ENCODE measurements at places on chromosomes 7 and 10. TPM values are rescaled to one million over a fixed set of nuclear protein-coding genes. Genes with fewer than 3 reads are reported as not detected.

Gene SLC29A3
- total RNA-seq = 6.8 TPM

Gene LRMDA
- not detected for total RNA-seq

Gene CCDC146
- 1.2 TPM for total RNA-seq

Gene GPR15LG
- total RNA-seq = not detected

Gene ANKRD26
- 4.3 TPM for total RNA-seq

Gene LHFPL3
- not detected for total RNA-seq

Gene VDAC2
- total RNA-seq = 220 TPM

Gene MACC1
- not detected for total RNA-seq

GRCh38 chr7:47266799-47267198, 315.1 kb downstream of the TNS3 start:
- H3K27me3 ChIP-seq = peaks cover 3% of the 10 kb centered on the region
- no peaks in the 10 kb centered on the region for H3K36me3 ChIP-seq
- H3K4me3 ChIP-seq = no peak overlapping the region
- H3K4me1 ChIP-seq = no peaks in the 10 kb centered on the region
- no peak for DNase-seq

DNA sequence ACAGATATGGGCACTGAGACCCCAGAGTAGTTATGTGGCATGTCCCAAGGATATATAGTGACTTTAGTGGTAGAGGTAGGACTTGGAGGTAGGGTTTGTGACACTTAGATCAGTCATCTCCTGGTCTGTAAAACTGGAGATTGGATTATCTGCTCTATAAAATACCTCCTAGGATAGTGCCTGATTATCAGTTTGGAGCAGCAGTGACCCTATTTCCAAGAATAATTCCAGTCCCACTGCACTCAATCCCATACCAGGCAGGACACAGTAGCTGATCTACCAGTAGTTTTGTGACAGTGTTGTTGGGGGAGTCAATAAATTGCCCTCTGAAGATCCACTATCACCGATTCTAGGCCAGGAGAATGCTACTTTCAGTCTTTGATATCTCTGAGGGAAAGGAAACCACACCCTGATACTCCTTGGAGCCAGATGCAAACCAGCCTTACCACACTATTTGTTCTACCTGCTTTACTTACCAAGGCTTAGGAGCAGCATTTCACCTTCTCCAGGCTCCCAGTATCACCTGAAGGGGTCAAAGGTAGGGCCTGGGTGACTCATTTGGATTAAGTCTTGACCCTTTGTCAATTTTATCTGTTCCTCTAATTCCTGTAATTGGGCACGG, 30.6 kb downstream of the KMT2E start:
- H3K4me3 ChIP-seq = no peak overlapping the region
- H3K27ac ChIP-seq = no peak overlapping the region
- H3K4me1 ChIP-seq = peaks cover 26% of the 10 kb centered on the region
- H3K27me3 ChIP-seq = no peaks in the 10 kb centered on the region
- DNase-seq = no peak

DNA sequence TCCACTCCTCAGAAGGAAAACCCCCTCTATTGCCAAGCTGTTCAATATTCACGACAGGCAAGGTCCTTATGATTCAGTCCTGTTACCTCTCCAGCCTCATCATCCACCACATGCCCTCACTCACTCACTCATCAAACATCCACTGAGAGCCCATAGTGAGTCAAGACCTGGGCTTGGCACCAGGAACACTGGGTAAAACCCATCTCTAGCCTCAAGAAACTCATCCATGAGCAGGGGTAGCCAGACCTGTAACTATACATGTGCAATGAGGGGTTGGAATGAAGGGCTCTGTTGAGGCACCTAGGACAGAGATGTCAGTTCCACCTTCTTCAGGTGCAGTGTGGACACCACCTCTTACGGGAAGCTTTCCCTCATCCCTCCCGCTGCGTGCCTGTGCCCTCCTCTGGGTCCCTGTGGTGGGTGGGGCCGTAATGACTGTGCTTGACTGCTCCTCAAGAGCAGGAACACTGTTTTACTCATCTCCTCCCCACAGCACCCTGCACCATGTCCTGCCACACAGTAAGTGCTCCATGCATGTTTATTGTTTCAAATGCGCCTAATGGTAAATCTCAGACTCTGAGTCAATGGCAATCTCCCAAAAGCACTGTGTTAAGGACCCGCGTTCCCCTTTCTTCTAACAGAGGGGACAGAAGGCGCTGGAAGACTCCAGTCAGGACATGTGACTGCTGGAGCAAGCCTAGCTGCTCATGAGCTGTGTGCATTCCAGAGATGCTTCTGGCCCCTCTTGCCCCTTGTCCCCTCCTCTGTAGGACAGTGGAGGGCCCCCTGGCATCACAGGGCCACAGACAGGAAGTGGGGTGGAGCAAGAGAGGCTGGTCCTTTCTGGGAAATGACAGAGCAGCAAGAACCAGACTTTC, 95.4 kb downstream of the HIPK2 start:
- H3K4me1 ChIP-seq = peaks cover 54% of the 10 kb centered on the region
- H3K4me3 ChIP-seq = peak overlapping the region; percentile 61
- H3K27me3 ChIP-seq = no peaks in the 10 kb centered on the region
- peaks cover 20% of the 10 kb centered on the region for H3K36me3 ChIP-seq

GRCh38 chr7:37971491-37971890, 51.1 kb downstream of the EPDR1 start:
- no peak overlapping the region for H3K4me3 ChIP-seq
- H3K4me1 ChIP-seq = no peaks in the 10 kb centered on the region
- no peaks in the 10 kb centered on the region for H3K36me3 ChIP-seq
- DNase-seq = no peak
- no peak overlapping the region for H3K27ac ChIP-seq
- no peaks in the 10 kb centered on the region for H3K27me3 ChIP-seq

DNA sequence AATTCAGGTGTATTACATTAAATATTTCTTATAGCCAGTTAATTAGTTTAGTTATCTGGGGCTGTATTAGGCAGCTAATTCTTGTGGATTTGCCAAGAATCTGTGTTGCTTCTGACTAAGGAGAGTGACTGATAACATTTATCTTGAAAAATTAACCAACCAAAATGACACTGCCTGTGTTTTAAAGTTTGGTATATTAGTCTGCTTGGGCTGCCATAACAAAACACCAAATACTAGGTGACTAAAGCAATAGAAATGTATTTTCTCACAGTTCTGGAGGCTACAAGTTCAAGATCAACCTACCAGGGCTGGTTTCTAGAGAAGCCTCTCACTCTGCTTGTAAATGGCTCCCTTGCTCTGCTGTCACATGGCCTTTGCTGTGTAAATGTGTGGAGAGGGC, 12.9 kb downstream of the EXOC4 start:
- peaks cover 9% of the 10 kb centered on the region for H3K4me1 ChIP-seq
- H3K27me3 ChIP-seq = no peaks in the 10 kb centered on the region
- H3K36me3 ChIP-seq = peaks cover 3% of the 10 kb centered on the region
- no peak overlapping the region for H3K27ac ChIP-seq
- no peak for DNase-seq

- H3K36me3 ChIP-seq = peaks cover 2% of the 10 kb centered on the region
- no peak overlapping the region for H3K27ac ChIP-seq
- H3K27me3 ChIP-seq = peaks cover 4% of the 10 kb centered on the region
- peaks cover 15% of the 10 kb centered on the region for H3K4me1 ChIP-seq
Observed at GRCh38 chr7:3862774-3863173, 561.7 kb downstream of the SDK1 start.

DNA sequence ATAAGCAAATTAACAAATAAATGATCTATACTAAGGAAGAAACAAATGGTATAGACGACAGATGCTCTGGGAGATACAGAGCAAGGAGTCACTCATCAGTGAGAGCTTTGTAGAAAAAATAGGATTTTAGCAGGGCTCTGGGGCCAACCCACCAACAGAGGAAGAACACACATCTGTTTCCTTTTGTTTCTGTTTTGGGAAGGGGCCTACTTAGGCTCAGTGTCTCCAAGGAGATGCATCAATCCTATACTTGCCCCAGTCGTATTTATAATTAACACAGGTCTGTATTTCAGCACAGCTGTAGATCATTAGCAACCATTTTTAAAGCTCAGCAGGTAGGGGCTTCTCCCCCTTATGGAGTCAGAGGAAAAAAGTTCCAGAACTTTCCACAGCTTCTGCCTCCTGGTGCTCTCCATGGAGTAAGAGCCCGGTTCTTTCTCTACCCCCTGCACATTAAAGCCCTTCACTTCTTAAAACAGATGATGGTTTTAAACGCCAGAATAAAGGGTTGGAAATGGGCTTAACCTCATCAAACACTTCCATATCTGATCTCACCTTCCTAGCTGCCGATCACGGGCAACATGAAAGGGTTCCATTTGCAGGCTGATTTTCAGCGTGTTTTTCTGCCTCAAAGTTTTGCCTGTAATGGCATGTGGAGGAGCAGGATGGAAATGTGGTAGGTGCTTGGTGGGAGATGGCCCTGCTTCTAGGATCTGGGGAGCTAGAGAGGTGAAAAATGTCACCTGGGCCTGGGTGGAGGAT, 291.7 kb downstream of the TCF7L2 start:
- H3K4me1 ChIP-seq = no peaks in the 10 kb centered on the region
- H3K4me3 ChIP-seq = no peak overlapping the region
- H3K27ac ChIP-seq = no peak overlapping the region
- no peak for DNase-seq
- no peaks in the 10 kb centered on the region for H3K27me3 ChIP-seq
- H3K36me3 ChIP-seq = no peaks in the 10 kb centered on the region

- H3K27ac ChIP-seq = no peak overlapping the region
- H3K4me1 ChIP-seq = peaks cover 35% of the 10 kb centered on the region
Observed at GRCh38 chr10:79116368-79116767, 47.6 kb downstream of the ZMIZ1 start.

GRCh38 chr7:132964876-132965275, 117.0 kb downstream of the CHCHD3 start:
- H3K4me3 ChIP-seq = no peak overlapping the region
- H3K27me3 ChIP-seq = no peaks in the 10 kb centered on the region

- H3K36me3 ChIP-seq = no peaks in the 10 kb centered on the region
- H3K4me1 ChIP-seq = peaks cover 20% of the 10 kb centered on the region
- no peak overlapping the region for H3K4me3 ChIP-seq
Observed at GRCh38 chr10:101018118-101018599, 12.8 kb downstream of the PDZD7 start.

DNA sequence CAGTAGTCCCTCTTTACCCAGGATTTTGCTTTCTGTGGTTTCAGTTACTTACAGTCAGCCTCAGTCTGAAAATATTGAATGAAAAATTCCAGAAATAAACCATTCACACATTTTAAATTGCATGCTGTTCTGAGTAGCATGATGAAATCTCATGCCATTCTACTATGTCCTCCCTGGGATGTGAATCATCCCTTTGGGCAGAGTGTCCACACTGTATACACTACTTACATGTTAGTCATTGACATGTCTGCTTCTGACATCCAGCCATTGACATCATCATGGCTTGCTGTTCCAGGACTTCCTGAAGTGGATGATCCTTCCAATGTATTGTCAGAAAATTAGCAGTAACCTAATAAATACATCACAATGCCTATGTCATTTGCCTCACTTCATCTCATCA, 34.6 kb upstream of the MALRD1 start:
- H3K27ac ChIP-seq = no peak overlapping the region
- DNase-seq = no peak
- no peaks in the 10 kb centered on the region for H3K27me3 ChIP-seq
- no peaks in the 10 kb centered on the region for H3K36me3 ChIP-seq
- H3K4me1 ChIP-seq = no peaks in the 10 kb centered on the region

- no peak overlapping the region for H3K27ac ChIP-seq
- H3K4me3 ChIP-seq = no peak overlapping the region
- peaks cover 42% of the 10 kb centered on the region for H3K36me3 ChIP-seq
- H3K4me1 ChIP-seq = no peaks in the 10 kb centered on the region
Observed at GRCh38 chr7:148819697-148820360, 64.3 kb downstream of the EZH2 start.

DNA sequence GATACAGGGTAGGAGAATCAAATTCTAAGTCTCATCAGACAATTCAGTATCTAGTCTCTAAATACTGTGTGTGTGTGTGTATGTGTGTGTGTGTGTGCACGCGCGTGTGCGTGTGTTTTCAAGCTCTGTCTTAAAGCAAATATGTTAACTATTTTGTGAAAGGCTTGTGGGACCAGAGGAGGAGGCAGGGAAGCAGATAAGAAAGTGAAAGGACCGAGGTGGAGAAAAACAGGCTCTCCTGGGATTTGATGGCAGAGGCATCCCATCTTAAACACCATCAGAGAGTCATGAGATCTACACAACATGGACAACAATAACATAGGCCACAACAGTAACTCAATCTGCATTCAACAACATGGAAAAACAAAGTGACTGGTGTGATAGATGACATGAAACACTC, 67.1 kb downstream of the PIP4K2A start:
- H3K27ac ChIP-seq = peak overlapping the region; percentile 96
- no peaks in the 10 kb centered on the region for H3K27me3 ChIP-seq
- H3K4me3 ChIP-seq = peak overlapping the region; percentile 75
- no peak for DNase-seq
- peaks cover 90% of the 10 kb centered on the region for H3K4me1 ChIP-seq

GRCh38 chr10:73117976-73118743, 7.9 kb downstream of the NUDT13 start:
- H3K4me1 ChIP-seq = no peaks in the 10 kb centered on the region
- DNase-seq = no peak
- peaks cover 4% of the 10 kb centered on the region for H3K36me3 ChIP-seq
- no peak overlapping the region for H3K27ac ChIP-seq
- H3K4me3 ChIP-seq = no peak overlapping the region

DNA sequence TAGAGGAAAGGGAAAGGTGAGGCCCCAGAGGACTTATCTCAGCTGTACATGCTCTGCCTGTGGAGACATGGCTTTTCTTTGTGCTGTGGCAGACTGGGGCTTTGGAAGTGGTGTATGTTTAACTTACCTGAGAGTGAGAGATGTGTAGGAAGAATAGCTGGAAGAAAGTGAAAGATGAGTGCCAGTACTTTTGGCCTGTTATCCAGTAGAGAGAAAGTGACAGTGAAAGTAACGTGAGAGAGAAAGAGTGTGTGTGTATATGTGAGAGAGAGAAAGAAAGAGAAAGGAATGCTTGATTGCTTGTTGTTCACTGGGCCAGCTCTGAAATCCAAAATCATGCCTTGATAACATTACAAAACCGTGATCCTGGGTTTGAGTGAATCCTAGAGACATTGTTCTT, 25.5 kb downstream of the MTURN start:
- peaks cover 68% of the 10 kb centered on the region for H3K4me1 ChIP-seq
- H3K27ac ChIP-seq = peak overlapping the region; percentile 45
- DNase-seq = no peak
- peaks cover 2% of the 10 kb centered on the region for H3K36me3 ChIP-seq
